ENCODE measurements at places on chromosomes 1 and 21. TPM values are rescaled to one million over a fixed set of nuclear protein-coding genes. Genes with fewer than 3 reads are reported as not detected.

CA6 gene
- 0.27 TPM for total RNA-seq

RCAN1 gene
- 9.9 TPM for total RNA-seq

BMP8B gene
- 0.21 TPM for total RNA-seq

KCNT2 gene
- total RNA-seq, result 0.05 TPM

SPRR5 gene
- not detected for total RNA-seq

NR5A2 gene
- total RNA-seq, result not detected

CXADR gene
- 0.91 TPM for total RNA-seq

IL10RB gene
- total RNA-seq, result 22.8 TPM

ETV3L gene
- not detected for total RNA-seq

AMPD1 gene
- total RNA-seq, result 0.23 TPM

TRPM2 gene
- total RNA-seq, result 1.7 TPM

ATP1A4 gene
- total RNA-seq, result not detected

FAM110D gene
- not detected for total RNA-seq

ANKRD13C gene
- 13.9 TPM for total RNA-seq

TCHH gene
- not detected for total RNA-seq

SLC9C2 gene
- not detected for total RNA-seq

ZNHIT6 gene
- total RNA-seq, result 23.8 TPM

SPRR4 gene
- total RNA-seq, result not detected

FAM151A gene
- not detected for total RNA-seq

DNTTIP2 gene
- 84.9 TPM for total RNA-seq

PPIH gene
- 114 TPM for total RNA-seq

PODN gene
- not detected for total RNA-seq

ZNF687 gene
- total RNA-seq, result 30.1 TPM

CYP4B1 gene
- total RNA-seq, result not detected

UBE2U gene
- total RNA-seq, result not detected

LAX1 gene
- total RNA-seq, result 20.6 TPM

ADAMTS4 gene
- 0.40 TPM for total RNA-seq

TINAGL1 gene
- not detected for total RNA-seq

IQGAP3 gene
- total RNA-seq, result 14.9 TPM

BGLAP gene
- 2.4 TPM for total RNA-seq

GJA4 gene
- not detected for total RNA-seq

NOC2L gene
- 112 TPM for total RNA-seq

GRIK1 gene
- total RNA-seq, result not detected

TIMM17A gene
- 70.6 TPM for total RNA-seq

INSRR gene
- 0.18 TPM for total RNA-seq

S1PR1 gene
- 109 TPM for total RNA-seq

PRAMEF5 gene
- not detected for total RNA-seq
